ENCODE measurements at places on chromosomes 16 and 17.
A peak's percentile ranks its signal among the peaks of the same experiment; 100 is the strongest.

DNA sequence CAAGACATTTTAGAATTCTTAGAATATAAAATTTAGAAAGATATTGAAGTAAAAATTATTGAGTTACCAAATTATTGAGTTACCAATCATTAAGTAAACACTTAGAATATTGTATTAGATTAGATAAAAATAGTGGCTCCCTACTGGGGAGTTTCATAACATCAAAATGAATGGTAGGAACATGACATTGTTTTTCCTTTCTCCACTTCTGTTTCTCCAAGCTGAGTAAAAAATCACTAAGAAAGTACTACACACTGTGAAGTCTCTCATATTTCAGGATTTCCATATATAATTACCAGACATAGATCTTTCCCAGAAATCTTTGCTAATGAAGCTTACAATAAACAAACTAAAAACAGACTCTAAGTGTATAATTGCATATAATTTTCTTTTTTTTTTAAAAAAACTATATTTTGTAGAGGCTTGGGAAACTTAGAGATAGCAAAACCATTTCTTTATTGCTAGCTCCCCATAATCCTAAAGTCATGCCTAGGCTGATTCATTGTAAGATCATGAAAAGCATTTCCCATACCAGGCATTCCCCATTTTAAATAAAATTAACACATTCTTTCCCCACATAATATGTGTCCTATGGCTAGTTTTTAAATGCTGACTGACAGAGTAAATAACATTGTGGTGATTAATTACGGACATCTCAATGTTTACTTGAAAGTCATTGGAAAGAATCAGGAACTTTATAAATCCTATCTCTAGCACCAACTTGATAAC, 1408.7 kb upstream of the GOT2 start:
- DNase-seq: no peak

DNA sequence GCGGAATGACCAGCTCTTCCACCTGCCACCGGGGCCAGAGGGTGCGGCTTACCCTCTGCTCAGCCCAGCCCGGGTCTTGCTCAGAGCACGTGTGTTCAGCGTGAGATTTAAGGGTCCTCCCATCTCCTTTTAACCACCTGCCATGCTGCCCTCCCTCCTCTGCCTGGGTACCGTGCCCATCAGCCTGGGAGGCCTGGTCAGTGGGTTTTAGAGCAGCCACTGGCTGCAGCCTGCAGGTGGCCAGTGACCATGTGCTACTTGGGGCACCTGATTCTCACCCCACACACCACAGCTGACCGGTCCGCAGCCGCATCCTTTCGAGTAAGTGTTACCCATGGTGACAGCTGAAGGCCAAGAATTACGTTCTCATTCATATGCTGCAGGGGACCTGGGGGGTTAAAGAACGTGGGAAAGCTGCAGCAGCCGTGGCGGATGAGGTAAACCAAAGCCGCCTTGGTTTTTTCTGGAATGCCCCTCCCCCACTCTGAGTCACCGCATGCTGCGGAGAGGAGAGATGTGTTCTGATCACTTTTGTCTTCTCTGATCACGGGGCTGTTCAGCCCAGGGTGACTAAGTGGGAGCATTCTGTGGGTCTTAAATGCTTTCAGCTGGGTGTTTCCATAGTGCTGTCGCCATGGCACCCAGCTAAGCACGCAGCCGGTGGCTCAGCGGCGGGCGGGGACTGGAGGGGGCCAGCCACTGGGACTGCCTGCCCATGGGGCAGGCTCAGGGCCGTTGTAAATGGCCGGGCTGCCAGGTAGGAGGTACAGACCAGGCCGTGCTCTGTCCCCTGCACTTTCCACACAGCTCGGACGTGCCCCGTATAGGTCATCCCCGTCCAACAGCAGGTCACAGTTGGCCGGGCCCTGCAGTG, 59.8 kb downstream of the BAIAP2 start:
- peak; percentile 92 for DNase-seq

- DNase-seq: no peak
These were observed 60.6 kb upstream of the DNAH17 start for GRCh38 chr17:78637643-78638420.

DNA sequence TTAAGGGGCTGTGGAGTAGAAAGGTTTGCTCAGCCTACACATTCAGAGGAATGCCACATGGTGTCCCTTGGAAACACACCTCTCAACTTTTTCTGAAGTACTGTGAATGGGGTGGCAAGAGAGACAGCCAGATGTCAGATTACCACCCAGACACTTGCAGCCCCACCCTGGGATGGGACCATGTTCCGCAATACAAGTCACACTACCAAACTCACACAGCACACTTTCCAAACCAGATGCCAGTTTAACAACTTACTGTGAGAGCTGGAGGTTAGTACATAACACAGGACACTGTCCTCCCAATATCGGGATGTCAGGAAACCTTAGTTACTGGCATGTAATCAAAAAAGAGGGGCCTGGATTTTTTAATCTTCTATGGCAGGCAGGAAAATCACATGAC, 7.9 kb downstream of the USP7 start:
- DNase-seq: no peak

- peak; percentile 61 for DNase-seq
These were observed 126.6 kb downstream of the ANKRD11 start for GRCh38 chr16:89363621-89364393.

GRCh38 chr17:81923302-81924260, 4.0 kb downstream of the MAFG start:
- DNase-seq: no peak

DNA sequence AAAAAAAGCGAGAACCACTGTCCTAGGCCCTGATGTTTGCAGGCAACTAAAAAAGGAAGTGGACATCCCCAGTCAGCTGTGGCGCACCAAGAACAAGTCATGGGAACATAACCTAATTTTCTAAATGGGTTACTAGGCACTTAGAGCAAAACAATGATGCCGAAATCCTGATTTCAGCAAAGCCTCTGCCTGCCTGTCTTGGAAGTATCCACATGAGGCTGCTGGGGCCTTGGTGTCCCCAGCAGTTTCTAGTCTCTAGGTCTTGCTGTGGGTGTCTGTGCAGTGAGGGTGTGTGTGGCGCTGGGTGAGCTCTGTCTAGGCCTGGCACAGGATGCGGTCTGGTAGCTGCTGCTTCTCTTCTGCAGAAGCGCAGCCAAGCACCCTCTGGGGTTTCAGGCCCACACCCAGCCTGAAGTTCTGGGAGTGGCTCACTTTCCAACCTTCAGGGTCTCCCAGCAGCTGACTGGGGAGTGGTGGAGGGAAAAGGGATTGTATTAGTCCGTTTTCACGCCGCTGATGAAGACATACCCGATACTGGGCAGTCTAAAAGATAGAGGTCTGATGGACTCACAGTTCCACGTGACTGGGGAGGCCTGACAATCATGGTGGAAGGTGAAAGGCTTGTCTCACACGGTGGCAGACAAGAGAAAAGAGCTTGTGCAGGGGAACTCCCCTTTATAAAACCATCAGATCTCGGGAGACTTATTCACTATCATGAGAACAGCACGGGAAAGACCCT, 21.1 kb downstream of the STH start:
- DNase-seq: peak; percentile 75

DNA sequence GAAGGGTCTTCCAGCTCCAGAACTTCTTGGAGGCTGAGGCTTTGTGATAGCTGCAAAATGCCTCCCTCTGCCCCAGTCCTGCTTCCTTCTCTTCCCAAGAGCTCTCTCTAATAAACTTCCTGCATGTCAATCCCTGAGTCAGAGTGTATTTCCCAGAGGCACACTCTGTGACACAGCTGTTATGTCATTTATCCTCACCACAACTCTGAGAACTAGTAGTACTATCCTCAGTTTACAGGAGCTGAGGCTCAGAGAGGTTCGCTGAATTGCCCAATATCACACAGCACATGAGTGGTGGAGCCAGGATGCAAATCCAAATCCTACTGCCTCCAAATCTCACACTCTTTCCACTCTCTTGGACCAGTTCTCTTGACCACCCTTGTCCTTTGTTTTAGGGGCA, 20.0 kb downstream of the UNC45B start:
- DNase-seq: no peak

GRCh38 chr17:35082073-35082657, 18.7 kb upstream of the RFFL start:
- DNase-seq: no peak

- DNase-seq: no peak
These were observed 44.8 kb downstream of the BAHCC1 start for GRCh38 chr17:81440051-81440471.

GRCh38 chr17:63652106-63652505, 29.9 kb downstream of the MAP3K3 start:
- DNase-seq: no peak

- no peak for DNase-seq
These were observed 6.2 kb downstream of the PHOSPHO1 start for GRCh38 chr17:49224198-49224996.

- no peak for DNase-seq
These were observed 409.6 kb upstream of the MAF start for GRCh38 chr16:80009971-80010659.

DNA sequence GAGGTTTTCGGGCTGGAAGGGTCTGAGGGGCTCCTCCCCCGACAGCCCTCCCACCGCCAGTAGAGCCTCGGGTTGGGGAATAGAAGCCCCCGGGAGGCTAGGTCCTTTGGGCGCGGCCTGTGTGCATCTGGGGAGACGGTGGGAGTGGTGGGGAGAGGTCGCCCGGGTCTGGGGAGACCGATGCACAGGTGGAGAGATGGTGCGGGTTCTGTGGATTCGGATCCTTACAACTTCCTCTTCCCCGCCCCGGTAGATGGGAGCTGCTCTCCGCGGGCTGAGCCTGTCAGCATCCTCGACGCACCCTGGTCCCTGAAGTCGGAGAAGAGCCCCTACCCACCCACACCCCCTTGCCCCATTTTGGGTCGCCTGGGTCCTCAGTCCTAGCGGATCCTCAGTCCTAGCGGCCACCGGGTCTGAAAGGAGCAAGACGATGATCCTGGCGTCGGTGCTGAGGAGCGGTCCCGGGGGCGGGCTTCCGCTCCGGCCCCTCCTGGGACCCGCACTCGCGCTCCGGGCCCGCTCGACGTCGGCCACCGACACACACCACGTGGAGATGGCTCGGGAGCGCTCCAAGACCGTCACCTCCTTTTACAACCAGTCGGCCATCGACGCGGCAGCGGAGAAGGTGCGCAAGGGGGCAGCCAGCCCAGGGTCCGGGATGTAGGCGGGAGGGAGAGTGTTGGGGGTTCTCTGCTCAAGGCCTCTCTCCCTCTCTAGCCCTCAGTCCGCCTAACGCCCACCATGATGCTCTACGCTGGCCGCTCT, 790 bp downstream of the BCKDK start:
- no peak for DNase-seq

Data from stimulated activated effector memory CD8-positive, alpha-beta T cell treated with anti-CD3 and anti-CD28 coated beads, Interleukin-12 subunit alpha, Interleukin-12 subunit beta, amount 100 ng/mL, for 72 hours (primary cell).